Stimulated activated CD4-positive, alpha-beta T cell treated with anti-CD3 and anti-CD28 coated beads, Interleukin-1b, Interleukin-23, amount 100 ng/mL, for 4 hours (primary cell): ENCODE measurements at places on chromosomes 16 and 17.

DNA sequence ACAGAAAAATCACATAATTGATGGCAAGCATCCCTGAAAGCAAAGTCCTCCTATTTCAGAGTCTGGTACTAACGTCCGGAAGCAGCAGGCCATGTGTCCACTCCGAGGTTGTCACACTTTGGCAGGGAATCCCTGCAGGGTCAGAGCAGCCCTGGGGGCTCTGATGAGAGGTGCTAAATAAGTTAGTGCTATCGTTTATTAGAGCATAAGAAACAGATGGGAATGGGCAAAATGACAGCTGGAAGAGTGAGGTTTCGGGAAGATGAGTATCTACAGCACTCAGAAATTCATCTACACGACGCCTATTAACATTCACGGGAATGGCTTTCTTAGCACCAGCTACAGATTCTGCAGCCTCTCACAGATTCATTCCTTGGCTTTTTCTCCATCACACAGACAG lies 465.4 kb upstream of the PSMD7 start:
- DNase-seq, result no peak

DNA sequence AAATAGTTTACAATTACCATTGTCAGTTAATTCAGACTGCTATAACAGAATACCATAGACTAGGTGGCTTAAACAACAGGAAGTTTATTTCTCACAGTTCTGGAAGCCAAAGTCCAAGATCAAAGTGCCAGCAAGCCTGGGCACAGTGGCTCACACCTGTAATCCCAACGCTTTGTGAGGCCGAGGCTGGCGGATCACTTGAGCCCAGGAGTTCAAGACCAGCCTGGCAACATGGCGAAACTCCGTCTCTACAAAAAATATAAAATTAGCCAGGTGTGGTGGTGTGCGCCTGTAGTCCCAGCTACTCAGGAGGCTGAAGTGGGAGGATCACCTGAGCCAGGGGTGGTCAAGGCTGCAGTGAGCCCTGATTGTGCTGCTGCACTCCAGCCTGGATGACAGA lies 71.3 kb upstream of the TBX2 start:
- no peak for DNase-seq

DNA sequence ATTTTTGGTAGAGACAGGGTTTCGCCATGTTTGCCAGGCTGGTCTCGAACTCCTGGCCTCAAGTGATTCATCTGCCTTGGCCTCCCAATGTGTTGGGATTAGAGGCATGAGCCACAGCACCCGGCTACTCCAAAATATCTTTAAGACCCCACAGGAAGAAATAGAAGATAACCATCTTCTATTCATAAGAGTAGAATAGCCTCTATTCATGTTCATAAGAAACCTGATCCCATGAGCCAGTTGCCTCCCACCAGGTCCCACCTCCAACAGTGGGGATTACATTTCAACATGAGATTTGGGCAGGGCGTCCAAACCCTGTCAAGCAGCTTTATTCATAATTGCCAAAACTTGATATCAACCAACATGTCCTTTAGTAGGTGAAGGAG lies 13.9 kb upstream of the TMC7 start:
- DNase-seq, result no peak

GRCh38 chr16:67926181-67926750 lies 5.4 kb downstream of the CTRL start:
- DNase-seq, result no peak

DNA sequence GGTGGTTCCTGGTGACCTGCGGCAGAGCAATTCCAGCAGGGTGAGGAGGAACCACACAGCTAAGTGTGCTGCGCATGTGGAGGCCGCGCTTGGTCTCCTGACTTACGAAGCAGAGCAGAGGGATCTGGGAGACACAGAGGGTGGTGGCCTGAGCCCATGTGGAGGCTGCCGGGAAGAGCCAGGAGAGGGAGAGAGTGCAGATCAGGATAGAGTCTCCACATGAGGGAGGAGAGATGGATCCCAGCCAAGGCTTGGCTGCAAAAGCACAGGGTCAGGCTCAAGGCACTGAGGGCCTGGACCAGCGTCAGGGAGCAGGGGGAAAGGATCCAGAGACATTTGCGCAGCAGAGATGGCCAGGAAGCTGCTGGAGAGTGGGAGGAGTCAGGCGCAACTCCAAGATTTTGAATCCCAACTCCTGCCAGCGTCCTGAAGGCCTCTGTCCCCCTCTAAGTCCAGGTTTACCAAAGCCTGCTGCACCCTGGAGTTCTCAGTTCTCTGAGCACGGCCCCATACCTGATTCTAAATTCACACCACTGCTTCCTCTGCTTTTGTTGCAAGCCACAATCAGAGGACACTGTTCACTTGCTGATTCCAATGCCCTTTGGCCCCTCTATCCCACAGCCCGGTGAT lies 11.3 kb upstream of the MLLT6 start:
- DNase-seq, result no peak

- no peak for DNase-seq
Observed at GRCh38 chr17:31807846-31808245, 51.2 kb downstream of the COPRS start.

GRCh38 chr17:8226536-8227237 lies 16.3 kb upstream of the AURKB start:
- no peak for DNase-seq
